ENCODE measurements at places on chromosomes 6 and 20.
A peak's percentile ranks its signal among the peaks of the same experiment; 100 is the strongest.

DNA sequence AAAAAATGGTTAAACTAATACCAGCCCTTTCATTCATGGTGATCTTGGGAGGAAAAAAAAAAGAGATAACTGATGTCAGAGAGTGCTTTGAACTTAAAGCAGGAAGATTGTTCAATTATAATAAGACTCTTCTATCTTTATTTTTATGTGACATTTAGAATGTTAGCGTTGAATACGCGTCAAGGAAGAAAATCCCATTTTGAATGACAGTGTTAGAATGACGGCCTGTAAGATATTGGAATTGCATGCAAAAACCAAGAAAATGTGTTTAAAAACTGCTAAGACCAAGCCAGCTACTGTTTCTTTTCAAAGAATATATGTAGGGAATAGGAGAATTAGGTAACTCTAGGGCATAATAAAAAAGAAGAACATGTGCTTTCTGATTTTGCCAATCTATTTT, 123.0 kb downstream of the CARMIL1 start:
- no peak for DNase-seq

DNA sequence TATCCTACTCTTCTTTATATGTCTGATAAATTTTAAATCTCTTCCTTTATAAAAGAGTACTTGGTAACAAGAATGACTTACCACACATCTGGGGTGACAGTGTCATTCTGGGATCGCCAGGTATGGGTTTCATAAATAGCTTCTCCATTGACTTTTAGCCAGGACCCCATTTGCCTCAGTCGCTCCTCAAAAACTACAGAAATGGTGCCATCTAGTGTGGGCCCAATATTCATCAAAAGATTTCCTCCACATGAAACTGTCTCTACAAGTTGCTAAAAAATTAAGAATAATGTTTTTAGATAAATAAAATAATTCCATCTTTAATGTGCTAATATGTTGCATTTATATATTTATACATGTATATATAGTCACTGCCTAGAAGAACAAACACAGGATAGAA, 9.7 kb downstream of the FUCA2 start:
- no peak for DNase-seq

GRCh38 chr6:140677781-140678528, 1303.5 kb upstream of the CITED2 start:
- DNase-seq, result no peak

DNA sequence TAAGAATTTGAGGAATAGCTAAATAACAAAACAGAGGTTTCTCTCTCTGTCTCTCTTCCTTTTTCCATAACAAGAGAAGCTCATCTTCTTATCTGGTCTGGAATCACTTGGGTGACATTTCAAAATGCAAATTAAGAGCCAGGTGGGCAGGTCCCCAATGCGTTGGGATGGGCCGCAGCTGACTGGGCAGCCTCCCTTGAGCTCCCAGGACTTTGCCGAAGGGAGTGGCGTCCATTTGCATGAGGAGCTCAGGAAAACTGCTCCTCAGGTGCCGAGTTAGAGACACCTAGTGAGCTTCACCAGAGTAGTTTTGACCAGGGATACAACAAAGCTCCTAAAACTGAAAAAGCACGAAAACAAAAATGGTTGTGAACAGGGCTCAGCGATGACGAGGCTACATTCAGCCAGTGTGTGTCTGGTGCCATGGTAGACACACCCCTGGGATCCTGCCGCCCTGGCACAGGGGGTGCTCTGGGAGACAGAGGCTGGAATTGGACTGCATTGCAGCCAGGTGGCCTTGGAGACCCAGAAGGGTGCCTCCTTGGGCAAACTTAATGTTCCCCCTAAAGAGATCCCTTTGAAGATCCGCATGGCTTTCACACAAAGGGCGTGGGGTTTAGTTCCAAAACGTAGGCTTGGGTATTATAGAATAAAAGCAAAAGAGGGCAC, 13.5 kb upstream of the SERPINB6 start:
- no peak for DNase-seq

DNA sequence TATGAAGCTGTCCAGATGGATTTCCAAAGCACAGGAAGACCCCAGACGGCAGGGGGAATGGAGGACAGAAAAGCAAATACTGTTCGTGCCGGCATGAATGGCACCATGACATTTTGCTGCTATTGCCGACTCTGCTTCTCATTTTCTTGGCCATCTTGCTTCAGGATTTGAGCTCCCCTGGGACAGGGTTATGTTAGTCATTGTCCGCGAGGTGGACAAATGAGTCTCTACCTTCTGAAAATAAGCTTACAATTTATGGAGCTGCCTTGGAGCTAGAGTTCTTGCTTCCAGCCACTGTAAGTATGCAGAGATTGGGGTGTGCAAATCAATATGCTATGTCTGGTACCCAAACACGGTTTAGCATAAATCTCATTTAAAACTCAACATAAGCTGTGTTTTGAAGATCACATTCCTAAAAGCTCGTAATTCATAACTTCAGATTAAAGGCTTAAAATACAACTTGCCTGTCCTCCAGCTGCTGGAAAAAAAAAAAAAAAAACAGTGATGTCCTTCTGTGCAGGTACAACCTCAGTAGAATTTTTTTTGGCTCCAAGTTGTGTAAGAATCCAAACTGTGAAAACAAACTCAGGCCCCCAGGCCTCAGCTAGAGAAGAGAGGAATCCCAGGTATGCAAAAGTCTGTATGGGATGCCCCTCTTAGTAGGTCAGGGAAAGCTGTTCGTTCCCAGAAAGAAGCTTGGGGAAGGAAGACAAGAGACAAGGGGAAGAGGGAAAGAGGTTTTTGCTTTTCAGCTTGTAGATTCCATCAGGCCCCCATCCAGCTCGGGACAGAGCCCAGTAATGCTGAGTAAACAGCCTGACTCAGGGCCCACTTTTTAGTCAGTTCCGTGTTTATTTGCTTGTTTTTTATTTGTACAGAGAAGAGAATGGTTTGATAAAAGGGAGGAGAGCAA, 184.2 kb upstream of the FOXA2 start:
- no peak for DNase-seq

- no peak for DNase-seq
Observed at GRCh38 chr6:113015249-113015648, 668.1 kb downstream of the RFPL4B start.

GRCh38 chr20:64113444-64113775, 6.0 kb upstream of the NPBWR2 start:
- DNase-seq, result no peak

GRCh38 chr6:152981989-152982903, 595 bp downstream of the FBXO5 start:
- DNase-seq, result no peak

GRCh38 chr6:127737768-127738167, 160.8 kb downstream of the C6orf58 start:
- no peak for DNase-seq

DNA sequence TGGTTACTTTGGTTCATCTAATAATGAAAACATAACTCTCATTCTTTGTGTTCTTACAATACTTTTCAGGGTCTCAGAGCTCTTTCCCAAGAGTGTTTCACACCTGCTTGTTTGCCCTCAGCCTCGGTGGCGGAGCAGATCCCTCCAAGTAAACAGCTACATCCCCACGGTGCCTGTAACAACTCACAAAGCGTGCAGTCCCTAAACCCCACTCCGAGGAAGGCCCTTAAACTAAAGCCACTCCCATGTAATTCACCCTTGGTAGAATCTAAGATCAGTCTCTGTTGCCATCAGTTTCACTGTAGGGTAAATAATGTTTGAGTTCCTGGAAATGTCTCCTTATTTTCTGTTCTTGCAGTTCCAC, 101.1 kb downstream of the TFAP2A start:
- no peak for DNase-seq

GRCh38 chr20:36865861-36866149, 10.1 kb upstream of the TLDC2 start:
- DNase-seq, result no peak

DNA sequence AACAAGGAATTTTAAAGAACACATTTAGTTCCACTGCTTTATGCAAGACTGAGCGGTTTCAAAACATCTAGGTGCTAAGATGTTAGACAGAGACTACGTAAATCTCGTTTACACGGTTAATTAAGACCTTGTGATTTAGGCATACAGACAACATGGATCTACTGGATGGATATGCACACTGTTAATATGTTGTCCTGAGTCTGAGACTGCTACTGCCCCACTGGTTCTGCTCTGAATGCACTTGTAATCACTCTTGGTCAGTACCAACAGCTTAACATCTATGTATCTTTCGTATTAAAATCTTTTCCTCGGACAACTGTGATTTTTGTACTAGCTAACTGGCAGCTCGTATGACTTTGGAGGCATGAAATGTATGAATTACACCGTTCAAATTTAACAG, 3.1 kb downstream of the MAN1A1 start:
- no peak for DNase-seq

GRCh38 chr6:119736296-119737021, 386.9 kb upstream of the MAN1A1 start:
- no peak for DNase-seq

DNA sequence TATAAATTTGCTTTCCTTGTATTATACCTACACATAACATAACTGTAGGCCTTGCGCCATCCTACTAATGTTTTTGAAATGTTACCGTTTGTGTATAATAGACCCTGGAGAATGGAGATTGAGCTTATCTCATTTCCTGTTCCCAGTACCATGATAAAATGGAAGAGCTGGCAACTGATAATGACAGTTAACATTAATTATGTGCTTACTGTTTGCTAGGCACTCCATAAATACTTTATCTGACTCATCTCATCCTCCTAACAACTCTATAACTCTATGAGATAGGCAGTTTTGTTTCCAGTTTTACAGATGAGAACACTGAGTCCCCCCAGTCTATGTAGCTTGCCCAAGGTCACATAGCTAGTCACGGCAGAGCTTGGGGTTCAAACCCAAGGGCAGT, 396.7 kb downstream of the SYNE1 start:
- DNase-seq, result no peak

- no peak for DNase-seq
Observed at GRCh38 chr6:121503589-121503991, 68.1 kb downstream of the GJA1 start.

- no peak for DNase-seq
Observed at GRCh38 chr6:109702791-109703190, 11.7 kb downstream of the FIG4 start.

DNA sequence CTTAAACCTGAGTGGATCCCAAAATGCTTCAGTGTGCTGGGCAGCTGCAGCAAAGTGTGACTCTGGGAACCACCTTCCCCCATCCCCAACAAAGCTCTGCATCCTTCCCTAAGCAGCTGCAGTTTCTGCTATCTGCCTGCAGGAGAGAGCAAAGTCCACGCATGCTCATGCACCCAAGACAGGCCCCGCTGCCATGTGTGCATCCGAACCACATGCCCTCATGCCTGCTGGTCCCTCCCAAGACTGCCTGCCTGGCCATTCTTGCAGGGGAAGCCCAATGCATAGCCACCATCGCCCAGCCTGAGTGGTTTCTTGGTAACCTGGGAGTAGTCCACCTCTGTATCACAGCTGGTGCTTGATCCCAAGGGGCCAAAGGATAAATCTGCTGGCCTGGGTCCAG, 94.3 kb upstream of the OLIG3 start:
- DNase-seq, result no peak

DNA sequence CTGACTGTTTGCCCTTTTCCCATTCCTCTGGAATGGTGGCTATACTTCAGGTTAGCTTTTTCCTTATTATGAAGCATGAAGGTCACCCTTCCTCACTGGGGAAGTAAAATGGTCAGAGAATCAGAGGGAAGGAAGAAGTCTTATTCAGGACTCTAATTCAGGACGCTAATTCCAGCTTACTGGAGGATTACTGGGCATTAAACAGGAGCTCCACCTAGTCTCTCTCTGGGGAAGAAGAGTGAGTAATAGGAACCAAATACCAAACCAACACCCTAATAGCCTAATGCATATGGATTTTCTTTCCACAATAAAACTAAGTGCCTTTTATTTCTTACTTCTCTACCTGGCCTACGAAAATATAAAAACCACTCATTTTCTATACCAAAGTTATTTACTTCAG, 10.1 kb downstream of the CRISP1 start:
- no peak for DNase-seq

- no peak for DNase-seq
Observed at GRCh38 chr6:110282412-110282811, 75.7 kb downstream of the METTL24 start.

DNA sequence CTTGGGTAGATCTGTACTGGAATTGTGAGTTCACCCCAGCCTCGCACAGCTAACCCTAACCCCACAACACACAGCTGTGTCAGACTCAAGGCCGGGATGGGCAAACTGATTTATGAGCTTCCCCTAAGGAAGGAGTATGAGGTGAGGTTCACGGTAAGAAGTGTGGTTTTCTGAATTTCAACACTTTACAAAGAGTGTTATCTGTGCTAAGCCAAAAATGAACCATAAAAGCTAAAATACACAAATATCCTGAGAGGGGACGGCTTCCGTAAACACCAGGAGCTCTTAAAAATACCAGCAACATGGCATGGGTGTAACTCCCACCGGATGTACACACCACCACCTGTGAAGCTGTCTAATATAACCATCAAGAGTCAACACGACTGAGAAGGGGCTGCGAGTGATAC, 101.2 kb downstream of the ATP9A start:
- DNase-seq, result no peak

- no peak for DNase-seq
Observed at GRCh38 chr6:170270984-170271593, 19.8 kb downstream of the DLL1 start.

- DNase-seq, result no peak
Observed at GRCh38 chr6:45415315-45415714, 37.6 kb upstream of the SUPT3H start.

GRCh38 chr6:47663462-47664216, 34.7 kb upstream of the ADGRF4 start:
- DNase-seq, result peak; percentile 67

DNA sequence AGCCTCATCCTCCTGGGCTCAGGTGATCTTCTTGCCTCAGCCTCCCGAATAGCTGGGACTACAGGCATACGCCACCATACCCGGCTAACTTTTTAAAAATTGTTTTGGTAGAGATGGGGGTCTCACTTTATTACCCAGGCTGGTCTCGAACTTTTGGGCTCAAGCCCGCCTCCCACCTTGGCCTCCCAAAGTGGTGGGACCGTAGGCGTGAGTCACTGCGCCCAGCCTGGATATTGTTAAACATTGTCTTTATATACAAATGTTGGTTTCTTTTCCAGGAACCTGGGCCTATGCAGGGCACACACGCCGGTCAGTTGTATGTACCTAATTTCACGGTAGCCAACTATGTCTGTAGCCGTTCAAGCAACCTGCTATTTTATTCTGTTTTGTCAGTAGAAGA, 60.1 kb downstream of the SYNJ2 start:
- no peak for DNase-seq

GRCh38 chr6:125746019-125746414, 3.4 kb upstream of the HEY2 start:
- DNase-seq, result no peak

DNA sequence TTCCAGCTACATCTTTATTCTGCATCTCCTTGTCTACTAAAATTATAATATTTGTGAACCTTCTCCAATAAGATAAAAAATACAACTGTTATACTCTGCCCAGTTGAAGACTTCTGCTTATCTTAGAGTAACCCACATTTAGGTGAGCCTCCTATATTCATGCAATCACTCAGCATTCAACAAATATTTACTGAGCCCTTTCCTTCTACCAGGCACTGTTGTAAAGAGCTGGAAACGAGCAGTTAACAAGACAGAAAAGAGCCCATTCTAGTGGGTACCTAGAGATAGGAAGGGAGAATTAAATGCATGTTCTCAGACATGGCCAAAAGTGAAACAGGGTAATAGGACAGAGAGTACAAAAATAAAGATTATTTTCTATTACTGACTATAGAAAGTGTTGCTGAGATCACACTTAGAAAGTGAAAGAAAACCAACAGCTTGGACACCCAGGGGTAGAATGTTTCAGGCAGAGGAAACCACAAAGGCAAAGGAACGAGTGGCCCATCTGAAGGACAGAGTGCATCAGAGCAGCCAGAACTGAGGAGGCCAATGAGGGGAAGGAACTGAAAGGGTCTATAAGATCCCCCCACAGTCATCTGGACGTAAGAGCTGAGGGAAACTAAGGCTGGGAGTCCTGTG, 50.8 kb upstream of the SMLR1 start:
- DNase-seq, result no peak

All from NCI-H510A (cell line).